ENCODE measurements at places on chromosomes 2 and 18. TPM values are rescaled to one million over a fixed set of nuclear protein-coding genes. Genes with fewer than 3 reads are reported as not detected.

Gene NOSTRIN
- 1.4 TPM for total RNA-seq

Gene METTL8
- 26.3 TPM for total RNA-seq

Gene DOK1
- total RNA-seq, result 74.6 TPM

Gene OR6B3
- not detected for total RNA-seq

Gene ACVR1C
- 0.85 TPM for total RNA-seq

Gene ID2
- total RNA-seq, result 132 TPM

Gene AAK1
- total RNA-seq, result 21.1 TPM

Gene CYRIA
- 5.2 TPM for total RNA-seq

Measured in regular cardiac myocyte (primary cell).